ENCODE measurements at places on chromosomes 7 and 10. TPM values are rescaled to one million over a fixed set of nuclear protein-coding genes. Genes with fewer than 3 reads are reported as not detected.

Gene MKX
- 0.21 TPM for polyA plus RNA-seq

Gene TAS2R16
- polyA plus RNA-seq: not detected

Gene HMX3
- not detected for polyA plus RNA-seq

Gene OGDHL
- polyA plus RNA-seq: 44.9 TPM

Gene WIPF3
- polyA plus RNA-seq: 4.9 TPM

Gene GDF2
- polyA plus RNA-seq: not detected

Gene OR2A12
- polyA plus RNA-seq: not detected

Gene GIMAP7
- 17.2 TPM for polyA plus RNA-seq

Gene PANK1
- 54.0 TPM for polyA plus RNA-seq

Gene PTN
- polyA plus RNA-seq: 155 TPM

Gene SLC26A3
- 0.17 TPM for polyA plus RNA-seq

Gene SPDYE9
- 1.0 TPM for polyA plus RNA-seq

Gene SEMA3C
- 35.4 TPM for polyA plus RNA-seq

Gene GCK
- 4.1 TPM for polyA plus RNA-seq

Gene HGF
- polyA plus RNA-seq: 2.2 TPM

Data from left renal cortex interstitium (tissue), 4 donors.